ENCODE measurements at places on chromosomes 3 and 15.

DNA sequence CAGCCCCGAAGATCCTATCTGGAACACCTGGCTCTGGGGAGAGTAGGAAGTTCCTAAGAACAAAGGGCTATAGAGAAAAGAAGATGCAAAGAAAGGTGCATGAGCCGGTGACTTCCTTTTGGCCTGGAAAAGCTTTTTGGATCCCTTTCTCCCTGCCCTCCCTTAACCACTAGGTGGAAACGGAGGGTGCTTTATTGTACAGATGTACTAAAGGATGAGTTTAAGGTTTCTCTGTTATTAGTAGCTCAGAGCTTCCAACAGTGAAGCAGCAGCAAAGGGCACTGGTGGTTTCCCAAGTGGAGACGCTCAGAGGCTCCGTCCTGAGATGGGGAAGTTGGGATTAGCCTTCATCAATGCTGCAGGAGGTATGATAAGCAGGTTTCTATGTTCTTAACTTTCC is 5.9 kb upstream of the ADGRG7 start:
- DNase-seq, result peak; percentile 67

DNA sequence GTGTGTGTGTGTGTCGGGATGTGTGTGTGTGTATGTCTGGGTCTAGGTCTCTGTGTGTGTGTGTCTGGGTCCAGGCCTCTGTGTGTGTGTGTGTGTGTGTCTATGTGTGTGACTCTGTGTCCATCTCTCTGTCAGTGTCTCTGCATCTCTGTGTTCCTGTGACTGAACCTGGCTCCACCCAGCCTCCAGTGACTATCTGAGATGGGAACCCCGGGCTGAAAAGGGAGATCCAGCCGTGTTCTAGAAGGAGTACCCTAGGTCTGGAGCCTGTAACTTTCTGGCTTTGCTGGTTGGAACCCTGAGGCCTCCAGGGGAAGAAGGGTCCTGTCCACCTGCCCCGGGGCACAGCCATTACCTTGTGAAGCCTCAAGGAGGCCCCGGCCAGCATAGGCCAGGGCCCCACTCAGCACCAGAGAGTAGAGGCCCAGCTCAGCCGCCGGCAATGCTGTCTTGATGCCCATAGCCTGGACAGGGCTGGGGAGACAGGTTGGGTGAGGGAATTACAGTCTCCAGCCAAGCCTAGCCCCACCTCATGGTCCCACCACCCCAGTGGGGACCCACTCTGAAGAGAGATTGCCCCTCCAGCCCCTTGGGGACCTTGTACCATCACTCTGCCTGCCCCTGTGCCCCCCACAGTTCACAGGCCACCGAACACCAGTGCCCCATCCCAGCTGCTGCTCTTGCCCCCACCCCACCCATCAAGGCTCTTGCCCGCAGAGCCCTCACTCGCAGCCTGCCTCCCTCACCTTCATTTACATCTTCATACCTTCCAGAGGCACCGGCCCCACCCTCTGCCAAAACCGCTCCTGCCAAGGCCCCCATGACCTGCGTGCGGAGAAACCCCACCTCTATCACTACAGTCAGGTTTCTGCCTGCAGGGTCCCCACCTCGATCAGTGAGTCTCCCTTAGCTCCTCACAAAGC is 2.0 kb downstream of the HHATL start:
- DNase-seq, result no peak

- DNase-seq, result peak; percentile 23
These were observed 141.6 kb downstream of the THRB start for GRCh38 chr3:24352893-24353553.

GRCh38 chr3:162166543-162166942 is 669.9 kb downstream of the OTOL1 start:
- DNase-seq, result no peak

GRCh38 chr3:13749063-13749764 is 130.7 kb downstream of the WNT7A start:
- DNase-seq, result no peak

DNA sequence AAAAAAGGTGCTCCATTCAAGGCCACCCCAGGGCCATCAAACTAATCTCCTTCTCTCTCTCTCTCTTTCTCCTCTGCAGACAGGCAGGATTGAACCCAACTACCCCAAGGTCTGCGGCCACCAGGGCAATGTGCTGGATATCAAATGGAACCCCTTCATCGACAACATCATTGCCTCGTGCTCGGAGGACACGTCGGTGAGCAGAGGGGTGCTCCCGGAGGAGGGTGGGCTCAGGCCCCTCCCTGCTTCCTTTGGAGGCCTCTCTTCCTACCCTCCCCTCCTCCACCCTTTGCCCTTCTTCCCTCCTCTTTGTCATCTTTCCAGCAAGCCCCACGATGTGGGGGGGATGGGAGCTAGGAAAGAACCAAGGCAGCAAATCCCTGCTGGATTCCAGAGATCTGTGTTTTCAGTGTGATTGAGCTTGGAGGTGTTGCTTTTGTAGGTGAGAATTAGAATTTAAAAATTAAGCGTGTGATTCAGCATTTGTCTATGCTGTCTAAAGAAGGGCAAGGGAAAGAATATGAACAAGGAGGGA is 116.3 kb downstream of the CORO2B start:
- no peak for DNase-seq

GRCh38 chr3:48431224-48432029 is 1.5 kb upstream of the PLXNB1 start:
- no peak for DNase-seq

DNA sequence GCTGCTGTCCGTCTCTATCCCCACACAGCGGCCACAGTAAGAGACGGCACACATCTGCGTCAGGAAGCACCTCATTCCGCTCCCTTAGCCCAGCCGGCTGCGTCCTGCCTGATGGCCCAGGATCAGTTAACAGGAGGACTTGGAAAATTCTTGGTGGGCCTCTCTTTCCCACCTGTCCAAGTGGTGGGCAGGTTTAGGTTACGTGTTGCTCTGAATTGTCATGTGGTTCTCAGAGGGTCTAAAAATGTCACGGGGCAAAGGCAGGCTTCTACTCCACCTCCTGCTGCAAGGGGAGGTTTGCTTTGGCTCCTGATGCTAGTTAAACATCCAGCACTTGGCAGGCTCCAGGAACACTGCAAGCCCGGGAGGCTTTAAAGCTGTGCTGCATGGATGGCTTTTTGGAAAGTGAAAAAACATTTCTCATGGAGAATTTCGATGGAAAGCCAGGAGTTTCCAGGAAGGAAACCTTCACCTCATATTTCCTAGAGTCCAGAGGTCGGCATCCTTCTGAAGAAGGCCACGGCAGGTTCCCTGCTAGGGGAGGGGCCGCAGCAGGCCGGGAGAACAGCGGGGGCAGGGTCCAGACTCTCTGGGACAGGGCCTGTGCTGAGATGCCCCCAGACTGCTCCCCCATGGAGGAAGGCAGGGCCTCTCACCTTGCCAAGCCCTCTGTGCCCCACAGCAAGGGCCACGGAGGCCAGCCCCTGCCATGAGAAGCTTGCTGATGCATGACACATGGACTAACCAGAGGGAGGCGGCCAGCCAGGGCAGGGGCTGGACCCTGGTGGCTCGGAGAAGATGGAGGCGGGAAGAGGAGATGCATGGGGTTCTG is 10.8 kb downstream of the CTSH start:
- no peak for DNase-seq

- DNase-seq, result peak; percentile 75
These were observed 37.6 kb upstream of the SFMBT1 start for GRCh38 chr3:53083521-53083920.

GRCh38 chr3:45032113-45032512 is 6.0 kb downstream of the CLEC3B start:
- DNase-seq, result no peak

DNA sequence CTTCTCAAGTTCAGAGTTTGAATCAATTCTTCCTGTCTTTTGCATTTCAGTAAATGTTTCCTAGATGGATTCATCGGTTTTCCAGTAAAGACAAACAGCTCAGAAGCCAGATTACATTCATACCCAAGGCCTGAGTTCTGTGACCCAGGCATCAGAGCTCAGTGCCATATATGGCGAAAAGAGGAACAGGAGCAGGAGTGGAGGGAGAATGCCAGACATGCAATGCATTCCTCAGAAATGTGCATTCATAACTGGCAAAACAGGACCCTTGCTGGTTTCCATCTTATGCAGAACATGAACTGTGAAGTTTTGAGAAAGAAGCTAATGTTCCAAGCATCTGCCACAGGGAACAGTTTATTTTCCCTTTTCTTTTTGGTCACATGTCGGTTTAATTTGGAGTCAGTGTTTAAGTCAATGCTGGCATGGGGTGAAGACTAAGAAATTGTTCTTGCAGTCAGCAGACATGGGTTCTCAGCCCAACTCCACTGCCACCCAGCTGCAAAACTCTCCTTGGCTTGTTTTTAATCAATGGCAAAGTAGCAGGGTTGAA is 116.5 kb downstream of the LPP start:
- peak; percentile 9 for DNase-seq

- DNase-seq, result no peak
These were observed 34.0 kb upstream of the DUSP7 start for GRCh38 chr3:52090131-52090932.
